ENCODE measurements at places on chromosomes 16 and 17. TPM values are rescaled to one million over a fixed set of nuclear protein-coding genes. Genes with fewer than 3 reads are reported as not detected.

- no peak for DNase-seq
These were observed at the start of gene CRHR1 for GRCh38 chr17:45784293-45784740. CRHR1 (plus strand) TSS chr17:45784320; CDS start chr17:45784545, 225 bp downstream.

DNA sequence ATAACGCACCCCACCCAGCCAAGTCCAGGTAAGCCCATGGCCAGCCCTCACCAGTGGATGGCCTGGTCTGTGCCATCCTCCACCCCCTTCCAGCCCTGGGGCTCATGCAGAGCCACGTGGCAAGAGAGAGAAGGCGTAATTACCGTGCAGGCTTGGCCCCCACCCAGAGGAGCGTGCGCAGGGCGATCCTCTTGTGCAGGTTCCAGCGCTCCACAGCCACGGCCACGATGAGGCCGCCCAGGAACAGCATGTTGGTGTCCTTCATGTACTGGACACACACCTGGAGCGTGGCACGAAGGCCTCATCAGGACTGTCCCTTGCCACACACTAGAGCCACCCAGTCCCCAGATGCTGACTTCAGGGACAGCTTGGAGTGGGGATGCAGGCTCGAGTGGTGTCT lies 6.7 kb downstream of the SLC13A5 start:
- DNase-seq = no peak

- no peak for DNase-seq
These were observed 17.7 kb downstream of the TCF25 start for GRCh38 chr16:89890886-89891657.

DNA sequence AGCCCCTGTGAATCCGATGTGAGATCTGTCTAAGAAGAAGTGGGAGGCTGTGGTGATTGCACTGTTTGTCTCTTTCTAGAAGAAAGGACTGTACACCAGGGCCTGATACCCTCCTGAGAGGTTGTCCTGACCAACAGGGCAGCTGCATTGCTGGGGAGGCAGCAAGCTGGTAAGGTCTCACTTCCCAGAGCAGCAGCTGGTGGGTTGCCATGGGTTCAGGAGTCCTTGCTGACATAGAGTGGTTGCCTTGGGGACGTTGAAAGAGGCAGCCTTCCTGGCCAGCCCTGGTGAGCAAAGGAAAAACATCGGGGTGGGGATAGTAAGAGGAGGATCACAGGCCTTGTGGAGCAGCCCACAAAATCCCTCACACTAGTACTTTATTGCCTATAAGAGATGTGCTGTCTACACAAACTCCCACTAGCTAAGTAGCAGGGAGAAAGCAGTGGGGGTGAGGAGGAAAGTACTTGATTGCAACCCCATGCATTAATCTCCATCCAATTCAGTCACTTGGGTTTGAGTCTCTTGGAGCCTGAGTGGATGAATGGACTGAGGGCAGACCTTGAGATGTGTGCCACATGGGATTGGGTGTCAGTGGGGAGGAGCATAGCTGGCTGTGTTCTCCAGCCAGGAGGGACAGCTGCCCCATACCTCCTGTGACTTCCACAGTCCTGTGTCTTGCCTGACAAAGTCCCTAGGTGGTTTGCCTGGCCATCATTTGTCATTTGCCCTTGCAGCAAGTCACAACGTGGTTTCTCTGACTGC lies 143.8 kb upstream of the RPL38 start:
- no peak for DNase-seq

DNA sequence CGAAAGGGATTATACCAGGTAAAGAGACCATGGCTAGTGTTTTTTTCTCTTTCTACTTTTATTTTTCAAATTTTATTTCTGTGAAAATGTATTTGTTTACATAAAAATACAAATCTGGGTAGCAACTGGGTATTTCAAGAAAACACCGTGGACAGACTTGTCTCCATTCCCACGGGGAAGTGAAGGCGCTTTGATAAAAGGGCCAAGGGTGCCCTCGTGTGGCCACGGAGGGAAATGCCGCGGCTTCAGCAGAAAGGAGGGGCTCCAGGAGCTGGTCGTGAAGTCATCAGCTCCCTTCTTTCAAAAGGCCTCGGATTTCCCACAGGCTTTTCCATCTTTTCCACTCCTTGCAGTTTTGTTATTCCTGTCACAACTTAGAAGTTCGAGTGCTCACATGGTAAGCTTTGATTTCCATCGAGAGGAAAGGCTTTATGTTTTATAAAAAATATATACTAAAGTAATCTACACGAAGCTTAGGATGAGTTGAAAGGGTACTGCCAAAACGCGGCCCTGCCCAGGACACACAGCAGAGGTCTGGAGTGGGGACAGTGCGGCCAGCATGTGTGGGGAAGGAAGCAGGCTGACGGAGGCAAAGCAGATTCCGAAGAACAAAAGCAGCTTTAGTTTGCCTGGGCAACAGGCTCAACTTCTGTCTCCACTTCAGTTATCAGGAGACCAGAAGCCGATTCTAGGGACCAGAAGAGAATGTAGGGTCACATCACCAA lies 15.3 kb upstream of the MNT start:
- peak; percentile 61 for DNase-seq

GRCh38 chr16:70402916-70403659 lies 35.8 kb downstream of the ST3GAL2 start:
- DNase-seq = peak; percentile 44

- no peak for DNase-seq
These were observed 6.3 kb upstream of the PSMD7 start for GRCh38 chr16:74290356-74290755.

DNA sequence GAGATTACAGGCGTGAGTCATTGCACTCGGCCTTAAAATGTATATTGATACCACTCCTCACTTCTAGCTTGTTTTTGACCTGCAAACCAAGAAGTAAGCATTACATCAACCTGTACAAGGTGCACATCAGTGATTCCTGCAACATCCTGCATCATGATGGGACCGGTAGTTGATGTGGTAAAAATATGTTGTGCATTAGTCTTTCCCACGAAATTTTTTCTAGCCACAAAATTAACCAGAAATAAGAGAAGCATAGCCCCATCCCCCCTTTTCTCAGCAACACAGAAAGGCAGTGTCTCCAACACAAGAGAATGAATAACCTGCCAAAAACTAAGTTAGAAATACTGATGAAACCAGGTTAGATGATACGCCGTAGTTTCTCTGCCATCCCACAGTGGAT lies 21.1 kb upstream of the NSMCE1 start:
- DNase-seq = no peak

DNA sequence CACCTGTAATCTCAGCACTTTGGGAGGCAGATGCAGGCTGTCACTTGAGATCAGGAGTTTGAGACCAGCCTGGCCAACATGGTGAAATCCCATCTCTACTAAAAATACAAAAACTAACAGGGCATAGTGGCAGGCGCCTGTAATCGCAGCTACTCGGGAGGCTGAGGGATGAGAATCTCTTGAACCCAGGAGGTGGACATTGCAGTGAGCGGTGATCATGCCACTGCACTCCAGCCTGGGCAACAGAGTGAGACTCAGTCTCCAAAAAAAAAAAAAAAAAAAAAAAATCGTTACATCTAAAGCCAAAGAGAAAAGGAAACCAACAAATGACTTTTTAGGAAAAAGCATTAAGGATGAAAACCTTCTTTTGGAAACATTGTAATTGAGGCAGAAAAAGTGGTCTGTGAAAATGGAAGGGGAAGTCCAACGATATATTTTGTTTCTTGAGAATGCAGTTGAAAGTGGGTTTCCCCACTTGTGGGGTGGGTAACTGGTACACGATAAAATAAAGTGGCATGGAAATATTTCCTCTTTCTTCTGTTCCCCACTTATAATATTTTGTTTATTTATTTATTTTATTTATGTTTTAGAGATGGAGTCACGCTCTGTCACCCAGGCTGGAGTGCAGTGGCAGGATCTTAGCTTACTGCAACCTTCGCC lies 2.6 kb downstream of the SNX29 start:
- no peak for DNase-seq

Gene OR3A3
- not detected for polyA plus RNA-seq

Gene KANSL1
- 22.8 TPM for polyA plus RNA-seq

Gene SRL
- 0.05 TPM for polyA plus RNA-seq

Gene RILP
- 9.4 TPM for polyA plus RNA-seq

Gene TERB1
- polyA plus RNA-seq = not detected

Gene NHERF2
- 47.2 TPM for polyA plus RNA-seq

Gene NPIPA2
- 0.50 TPM for polyA plus RNA-seq

Gene SMIM22
- polyA plus RNA-seq = not detected

Gene XYLT1
- not detected for polyA plus RNA-seq

Gene TBKBP1
- 10.9 TPM for polyA plus RNA-seq

Gene MARVELD3
- 5.0 TPM for polyA plus RNA-seq

All from HepG2 (cell line).